T-helper 22 cell (primary cell): ENCODE measurements at places on chromosomes 7 and 10.

GRCh38 chr10:92492748-92493240 is 81.1 kb downstream of the IDE start:
- no peak for DNase-seq

GRCh38 chr7:41830271-41830670 is 127.4 kb upstream of the INHBA start:
- no peak for DNase-seq

- DNase-seq, result no peak
Observed at GRCh38 chr10:60508831-60509230, 119.2 kb upstream of the ANK3 start.

DNA sequence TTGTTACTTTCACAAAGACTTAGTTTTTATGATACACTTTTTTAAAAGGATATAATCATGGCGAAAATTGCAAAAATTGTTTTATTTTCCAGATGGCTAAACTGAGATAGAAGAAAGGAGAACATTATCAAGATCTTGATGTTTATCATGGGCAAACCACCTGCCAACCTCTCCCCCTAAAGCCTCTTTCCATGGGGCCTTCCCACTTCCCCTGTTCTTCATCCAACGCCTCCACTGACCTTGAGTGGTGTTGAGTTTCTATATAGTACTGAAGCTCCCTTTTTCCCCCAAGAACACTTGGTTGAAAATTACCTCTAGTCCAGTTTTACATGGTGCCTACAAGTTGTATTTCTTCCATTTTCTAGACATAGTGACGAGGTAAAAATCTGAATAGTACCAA is 5.0 kb downstream of the CREB3L2 start:
- no peak for DNase-seq

- DNase-seq, result no peak
Observed at GRCh38 chr7:4772306-4772705, 3.1 kb upstream of the AP5Z1 start.

DNA sequence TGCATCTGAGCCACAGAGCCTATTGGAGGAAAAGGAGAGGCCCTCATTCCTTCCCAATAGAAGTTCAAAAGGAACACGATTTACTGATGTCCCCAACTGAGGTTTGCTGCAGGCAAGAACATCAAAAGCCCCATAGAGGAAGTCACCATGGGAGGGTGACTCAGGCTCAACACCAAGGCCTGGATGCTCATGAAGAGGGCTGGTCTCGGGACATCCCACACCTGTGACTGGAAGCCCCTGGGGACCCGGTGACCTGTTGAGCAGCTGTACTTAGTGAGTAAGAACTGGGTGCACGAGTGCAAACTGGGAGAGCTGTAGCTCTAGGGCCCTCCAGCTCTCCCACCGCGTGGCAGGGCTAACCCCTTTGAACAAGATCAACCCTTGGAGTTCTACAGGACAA is 38.0 kb downstream of the CYTH3 start:
- DNase-seq, result no peak
